Upper lobe of right lung (tissue), 1 donor: ENCODE measurements at places on chromosomes 5 and 9. TPM values are rescaled to one million over a fixed set of nuclear protein-coding genes. Genes with fewer than 3 reads are reported as not detected.

DNA sequence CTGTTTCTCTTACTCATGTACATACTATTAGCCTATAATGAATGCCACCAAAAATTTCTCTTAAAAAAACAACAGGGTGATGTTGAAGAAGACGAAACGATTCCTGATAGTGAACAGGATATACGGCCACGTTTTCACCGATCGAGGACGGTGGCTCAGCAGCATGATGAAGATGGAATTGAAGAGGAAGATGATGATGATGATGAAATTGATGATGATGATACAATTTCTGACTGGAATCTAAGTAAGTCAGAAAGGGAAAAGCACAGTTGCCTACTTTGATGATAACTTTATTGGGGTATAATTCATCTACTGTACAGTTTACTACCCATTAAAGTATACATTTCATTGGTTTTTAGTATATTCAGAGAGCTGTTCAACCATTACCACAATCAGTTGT lies 66.5 kb downstream of the TNPO1 start:
- H3K4me3 ChIP-seq, result no peak overlapping the region
- H3K27me3 ChIP-seq, result no peaks in the 10 kb centered on the region
- DNase-seq, result no peak
- H3K4me1 ChIP-seq, result no peaks in the 10 kb centered on the region
- H3K27ac ChIP-seq, result no peak overlapping the region
- H3K36me3 ChIP-seq, result peaks cover 98% of the 10 kb centered on the region

DNA sequence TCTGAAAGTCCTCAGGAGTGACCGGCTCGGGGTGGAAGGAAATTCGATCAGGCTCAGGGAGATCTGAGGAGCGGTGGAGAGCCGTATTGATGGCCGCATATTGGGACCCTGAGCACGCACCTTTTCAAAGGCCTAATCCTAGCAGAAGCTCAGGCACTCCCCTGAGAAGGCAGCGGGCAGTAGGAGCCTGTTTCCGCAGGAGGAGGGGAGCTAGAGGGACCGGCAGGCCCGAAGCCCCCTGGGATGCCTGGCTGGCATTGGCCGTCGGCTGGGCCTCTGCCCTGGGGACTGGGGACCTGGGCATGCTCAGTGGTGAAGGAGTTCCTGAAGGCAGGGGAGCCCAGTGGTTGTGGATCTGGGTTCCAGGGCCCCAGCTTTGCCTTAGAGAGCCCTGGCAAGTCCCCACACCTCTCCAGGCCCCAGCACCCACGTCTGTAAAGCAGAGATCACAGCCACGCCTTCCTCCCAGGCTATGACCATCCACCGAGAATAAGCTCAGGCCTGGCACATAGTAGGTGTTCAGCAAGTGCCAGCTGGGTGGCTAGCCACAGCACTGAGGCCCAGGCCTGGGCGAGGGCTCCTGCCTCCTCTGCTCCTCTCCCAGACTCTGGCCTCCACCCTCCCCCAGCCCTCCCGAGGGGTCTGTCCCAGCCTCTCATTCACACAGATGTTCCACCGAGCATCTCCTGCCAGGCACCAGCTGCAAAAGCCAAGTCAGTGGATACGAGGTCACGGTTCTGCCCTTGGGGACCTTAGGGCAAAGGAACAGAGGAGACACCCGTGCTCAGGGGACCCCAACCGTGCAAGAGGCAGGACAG lies 17.2 kb upstream of the QRFP start:
- H3K27me3 ChIP-seq, result no peaks in the 10 kb centered on the region
- no peak for DNase-seq
- no peaks in the 10 kb centered on the region for H3K36me3 ChIP-seq
- no peak overlapping the region for H3K27ac ChIP-seq
- no peak overlapping the region for H3K4me3 ChIP-seq
- no peaks in the 10 kb centered on the region for H3K4me1 ChIP-seq

GRCh38 chr5:61232490-61233050 lies 70.3 kb upstream of the SMIM15 start:
- no peaks in the 10 kb centered on the region for H3K36me3 ChIP-seq
- no peak overlapping the region for H3K27ac ChIP-seq
- H3K4me1 ChIP-seq, result no peaks in the 10 kb centered on the region
- H3K27me3 ChIP-seq, result no peaks in the 10 kb centered on the region

DNA sequence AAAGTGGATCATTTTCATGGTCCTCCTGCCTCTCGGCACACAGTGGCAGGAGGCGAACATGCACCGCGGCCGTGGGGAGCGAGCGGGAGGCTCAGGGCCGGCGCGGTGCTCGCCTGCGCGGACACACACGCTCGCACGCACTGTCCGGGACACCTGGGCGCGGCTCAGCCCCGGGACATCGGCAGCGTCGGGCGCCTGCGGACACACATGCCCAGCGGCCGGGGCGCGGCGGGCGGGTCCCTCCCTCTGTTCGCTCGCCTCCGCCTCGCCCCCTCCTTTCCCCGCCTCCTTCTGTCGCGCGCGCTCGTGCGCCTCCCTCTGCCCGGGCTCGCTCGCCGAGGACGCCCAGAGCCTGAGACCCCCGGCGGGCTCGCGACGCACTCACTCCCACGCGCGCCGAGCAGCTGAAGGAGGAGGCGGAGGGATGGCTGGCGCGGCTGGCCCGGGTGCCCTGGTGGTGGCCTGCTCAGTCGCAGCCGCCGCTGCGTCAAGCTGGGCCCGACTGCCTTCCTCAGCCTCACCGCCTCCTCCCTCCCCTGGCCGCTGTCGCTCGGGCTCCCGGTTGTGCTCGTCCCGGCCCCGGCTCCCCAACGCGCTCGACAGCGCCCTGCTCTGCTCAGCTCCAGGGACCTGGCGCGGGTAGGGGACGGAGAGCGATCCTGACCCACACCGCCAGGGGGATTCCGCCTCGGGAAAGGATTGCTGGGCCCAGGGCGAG lies at the start of gene FRMD3:
Gene FRMD3 (minus strand): TSS at position 230 of the 718 bp plus-strand sequence. CDS start 170 bp downstream, at position 60.
- peak within 1 kb of the TSS; percentile 62 for H3K4me3 ChIP-seq
- no peaks in the 10 kb centered on the region for H3K36me3 ChIP-seq
- H3K27ac ChIP-seq, result peak within 1 kb of the TSS; percentile 55
- peak; percentile 90 for DNase-seq
- H3K27me3 ChIP-seq, result peaks cover 7% of the 10 kb centered on the region

DNA sequence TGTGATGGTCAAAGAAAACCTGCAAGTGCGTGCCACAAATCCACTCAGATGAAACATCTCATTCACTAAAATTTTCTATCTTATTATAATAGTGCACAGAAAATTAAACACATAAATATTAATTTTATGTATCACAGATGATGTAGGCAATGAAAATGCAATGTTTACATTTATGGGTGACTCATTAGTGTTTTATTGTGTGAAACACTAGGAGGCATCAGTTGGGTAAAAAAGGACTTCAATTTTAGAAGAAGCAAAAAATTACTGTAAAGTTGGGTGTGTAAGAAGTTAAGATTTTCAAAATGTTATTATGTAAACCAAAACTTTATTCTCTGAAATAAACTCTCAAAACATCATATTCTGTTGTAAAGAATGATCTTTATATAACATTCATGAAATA lies 4.0 kb downstream of the MEF2C start:
- DNase-seq, result no peak
- no peaks in the 10 kb centered on the region for H3K36me3 ChIP-seq
- H3K4me3 ChIP-seq, result peak overlapping the region; percentile 75
- peaks cover 22% of the 10 kb centered on the region for H3K4me1 ChIP-seq

DNA sequence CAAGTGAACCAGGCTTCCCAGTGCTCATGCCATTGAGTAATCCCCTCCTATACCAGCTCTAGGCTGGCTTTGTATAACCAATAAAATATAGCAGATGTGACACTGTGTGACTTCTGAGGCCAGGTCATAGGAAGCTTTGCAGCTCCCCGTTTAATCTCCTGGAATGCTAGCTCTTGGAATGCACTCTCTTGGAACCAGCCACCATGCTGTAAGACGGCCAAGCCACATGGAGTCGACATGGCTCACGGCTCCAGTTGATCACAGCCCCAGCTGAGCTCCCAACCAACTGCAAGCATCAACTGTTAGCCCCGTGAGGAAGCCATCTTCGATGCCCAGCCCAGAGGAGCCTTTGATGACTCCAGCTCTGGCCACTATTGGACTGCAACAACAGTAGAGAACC lies 74.5 kb downstream of the SH3TC2 start:
- DNase-seq, result no peak
- no peak overlapping the region for H3K27ac ChIP-seq
- H3K27me3 ChIP-seq, result no peaks in the 10 kb centered on the region
- no peaks in the 10 kb centered on the region for H3K36me3 ChIP-seq

DNA sequence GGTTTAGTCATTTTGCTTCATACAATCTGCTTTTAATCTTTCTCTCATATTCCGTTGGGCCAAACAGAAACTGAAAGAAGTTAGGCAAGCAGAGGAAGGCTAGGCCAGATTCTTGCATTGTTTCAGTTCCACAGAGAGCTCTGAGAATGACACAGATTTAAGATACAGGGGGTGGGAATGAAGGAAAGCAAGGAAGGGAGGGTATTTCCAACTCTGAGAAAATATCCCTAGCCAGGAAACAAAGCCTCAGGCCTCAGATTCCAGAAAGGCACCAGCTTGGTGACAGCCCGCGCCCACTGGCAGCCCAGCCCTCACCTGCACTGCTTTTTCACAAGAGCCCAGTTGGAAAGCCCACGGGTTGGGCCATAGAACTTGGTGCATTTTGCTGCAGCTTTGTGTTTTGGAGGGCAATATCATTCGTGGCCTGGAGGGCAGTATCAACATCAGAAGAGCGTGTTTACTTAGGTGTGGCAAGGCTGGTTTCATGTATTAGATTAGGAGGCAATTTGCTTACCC lies 63.5 kb downstream of the ENC1 start:
- H3K27ac ChIP-seq, result peak overlapping the region; percentile 79
- H3K4me1 ChIP-seq, result peaks cover 19% of the 10 kb centered on the region
- peak overlapping the region; percentile 1 for H3K4me3 ChIP-seq
- no peak for DNase-seq

- H3K4me1 ChIP-seq, result peaks cover 23% of the 10 kb centered on the region
- no peak for DNase-seq
- H3K36me3 ChIP-seq, result no peaks in the 10 kb centered on the region
- H3K27me3 ChIP-seq, result no peaks in the 10 kb centered on the region
These were observed 5.9 kb upstream of the NACC2 start for GRCh38 chr9:136100700-136101614.

GRCh38 chr9:132384376-132384775 lies 22.3 kb downstream of the TTF1 start:
- no peak for DNase-seq
- no peaks in the 10 kb centered on the region for H3K27me3 ChIP-seq
- peaks cover 60% of the 10 kb centered on the region for H3K36me3 ChIP-seq
- H3K27ac ChIP-seq, result no peak overlapping the region
- no peak overlapping the region for H3K4me3 ChIP-seq

DNA sequence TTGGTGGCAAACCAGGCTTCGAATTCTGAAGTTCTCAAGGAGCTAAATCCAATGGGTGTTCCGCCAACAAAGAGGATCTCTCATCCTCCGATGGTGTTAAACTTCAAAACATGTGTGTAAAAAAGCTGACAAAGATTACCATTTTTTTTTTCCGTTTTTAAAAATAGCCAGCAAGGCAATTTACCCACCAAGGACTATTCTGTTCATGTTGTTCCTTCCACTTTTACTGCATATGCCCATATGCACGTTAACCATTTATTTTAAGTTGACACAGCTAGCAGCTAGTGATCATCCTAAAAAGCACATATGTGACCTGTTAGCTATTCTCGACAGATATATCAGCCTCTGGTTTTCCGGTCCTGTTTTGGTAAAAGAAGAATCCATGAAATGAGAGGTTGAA lies 326.7 kb downstream of the PLK2 start:
- no peak for DNase-seq
- H3K27ac ChIP-seq, result no peak overlapping the region
- no peaks in the 10 kb centered on the region for H3K36me3 ChIP-seq

- no peak overlapping the region for H3K27ac ChIP-seq
- DNase-seq, result no peak
- H3K4me1 ChIP-seq, result no peaks in the 10 kb centered on the region
- no peak overlapping the region for H3K4me3 ChIP-seq
These were observed 577.7 kb upstream of the FTMT start for GRCh38 chr5:121273833-121274433.

GRCh38 chr9:93307468-93308157 lies 123.7 kb downstream of the WNK2 start:
- no peaks in the 10 kb centered on the region for H3K4me1 ChIP-seq
- no peak overlapping the region for H3K4me3 ChIP-seq
- H3K27me3 ChIP-seq, result no peaks in the 10 kb centered on the region
- no peak for DNase-seq
- H3K27ac ChIP-seq, result no peak overlapping the region
- no peaks in the 10 kb centered on the region for H3K36me3 ChIP-seq

- no peak for DNase-seq
- no peak overlapping the region for H3K4me3 ChIP-seq
- H3K27ac ChIP-seq, result no peak overlapping the region
These were observed 133.5 kb downstream of the FAM114A2 start for GRCh38 chr5:153905219-153905618.

DNA sequence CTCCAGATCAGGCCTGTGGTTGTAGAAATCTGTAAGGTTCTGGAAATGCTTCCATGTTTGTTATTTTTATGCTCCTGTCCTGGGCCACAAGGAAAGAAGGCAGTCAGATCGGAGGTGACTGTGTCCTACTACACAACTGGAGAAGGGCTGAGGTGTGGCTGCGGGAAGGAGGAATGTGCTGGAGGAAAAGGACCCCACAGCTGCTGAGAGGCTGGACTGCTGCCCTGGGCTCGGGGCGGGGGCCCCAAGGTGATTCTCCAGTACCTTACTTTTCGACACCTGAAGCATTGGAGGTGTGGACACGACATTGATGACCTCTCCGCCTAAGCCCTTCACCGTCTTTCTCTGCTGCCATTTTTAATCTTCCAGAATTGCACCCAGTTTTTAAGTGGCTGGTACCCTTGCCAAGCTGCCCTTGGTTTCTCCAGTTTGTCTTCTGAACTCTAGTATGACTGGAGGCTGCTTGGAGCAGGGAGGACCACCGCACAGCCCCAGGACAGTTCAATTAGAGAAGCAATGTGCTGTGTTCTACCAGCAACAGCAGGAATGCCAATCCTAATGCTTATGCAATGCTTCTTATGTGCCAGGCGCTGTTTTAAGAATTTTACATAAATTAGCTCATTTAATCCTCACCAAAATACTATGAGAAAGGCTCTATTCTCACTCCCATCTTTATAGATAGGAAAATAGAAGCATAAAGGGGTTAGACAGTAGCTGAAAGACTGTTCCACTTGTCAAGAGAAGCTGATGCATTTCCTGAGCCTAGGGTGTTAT lies 13.5 kb upstream of the ANKRD33B start:
- DNase-seq, result peak; percentile 22
- no peaks in the 10 kb centered on the region for H3K27me3 ChIP-seq
- H3K4me3 ChIP-seq, result no peak overlapping the region
- H3K27ac ChIP-seq, result no peak overlapping the region
- no peaks in the 10 kb centered on the region for H3K36me3 ChIP-seq

Gene TERT
- not detected for total RNA-seq

Gene PRSS3
- total RNA-seq, result not detected

Gene TMEM171
- total RNA-seq, result 0.43 TPM

Gene PCDHAC2
- 10.0 TPM for total RNA-seq

Gene GPBP1
- total RNA-seq, result 63.0 TPM

Gene FAM81B
- not detected for total RNA-seq

Gene LMBRD2
- total RNA-seq, result 10.0 TPM

Gene IFNA2
- total RNA-seq, result not detected
